NB4 (cell line): ENCODE measurements at places on chromosomes 6 and 20.

DNA sequence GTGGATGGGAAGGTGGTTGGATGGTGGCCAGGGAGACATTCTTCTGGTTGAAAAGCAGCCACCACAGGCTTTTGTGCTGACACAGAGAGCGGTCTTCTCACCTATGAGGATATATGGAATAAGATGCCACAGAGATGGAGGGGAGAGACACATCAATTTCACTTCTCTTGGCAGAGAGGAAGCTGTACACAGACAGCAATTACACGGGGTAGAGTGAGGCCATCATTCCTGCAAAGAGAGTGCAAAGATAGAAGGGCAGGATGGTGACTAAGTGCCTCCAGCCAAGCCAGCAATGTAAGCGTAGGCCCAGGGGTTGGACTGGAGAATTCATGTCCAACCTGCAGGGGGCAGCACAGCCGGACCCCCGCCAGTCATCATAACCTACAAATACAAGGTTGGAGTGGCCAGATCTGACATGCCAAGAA is 56.4 kb downstream of the NRN1 start:
- DNase-seq: peak; percentile 62

GRCh38 chr6:150898399-150899170 is 33.1 kb downstream of the MTHFD1L start:
- DNase-seq: no peak

DNA sequence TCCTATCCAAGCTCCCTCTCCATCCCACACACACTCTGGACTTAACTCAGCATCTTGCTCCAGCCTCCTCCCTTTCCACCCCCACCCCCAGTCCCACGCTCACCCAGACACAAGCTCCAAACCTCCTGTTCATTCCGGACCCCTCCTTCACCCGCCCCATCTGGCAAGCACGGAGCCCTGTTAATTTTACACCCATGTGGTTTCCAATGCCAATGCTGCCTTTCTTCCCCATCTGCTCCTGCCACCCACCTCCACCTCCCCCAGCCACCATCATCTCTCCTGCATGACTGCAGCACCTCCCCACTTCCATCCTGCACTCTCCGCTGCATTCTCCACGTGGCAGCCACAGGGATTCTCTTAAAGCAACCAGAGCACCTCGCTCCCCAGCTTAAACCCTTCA is 9.9 kb upstream of the CDK5RAP1 start:
- DNase-seq: no peak

- no peak for DNase-seq
Observed at GRCh38 chr6:90194371-90194841, 102.2 kb downstream of the BACH2 start.

DNA sequence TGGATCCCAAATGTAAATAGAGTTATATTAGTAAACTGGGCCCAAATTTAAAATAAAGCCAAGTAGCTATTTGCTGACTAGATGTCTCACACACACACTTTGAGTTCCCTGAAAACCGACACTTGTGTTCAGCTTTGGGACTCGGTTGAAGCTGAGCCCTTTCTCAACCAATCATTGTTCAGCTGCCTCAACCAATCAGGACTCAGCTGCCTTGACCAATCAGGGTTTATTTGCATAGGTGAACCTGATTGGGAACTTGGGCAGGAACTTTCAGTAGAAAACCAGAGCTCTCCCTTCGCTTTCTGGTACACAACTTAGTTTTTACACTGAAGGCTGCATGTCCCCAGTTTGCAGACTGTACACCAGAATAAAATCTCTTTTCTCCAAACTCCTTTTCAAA is 301.7 kb downstream of the FOXA2 start:
- DNase-seq: peak; percentile 3

GRCh38 chr6:19848465-19849029 is 11.4 kb downstream of the ID4 start:
- no peak for DNase-seq

DNA sequence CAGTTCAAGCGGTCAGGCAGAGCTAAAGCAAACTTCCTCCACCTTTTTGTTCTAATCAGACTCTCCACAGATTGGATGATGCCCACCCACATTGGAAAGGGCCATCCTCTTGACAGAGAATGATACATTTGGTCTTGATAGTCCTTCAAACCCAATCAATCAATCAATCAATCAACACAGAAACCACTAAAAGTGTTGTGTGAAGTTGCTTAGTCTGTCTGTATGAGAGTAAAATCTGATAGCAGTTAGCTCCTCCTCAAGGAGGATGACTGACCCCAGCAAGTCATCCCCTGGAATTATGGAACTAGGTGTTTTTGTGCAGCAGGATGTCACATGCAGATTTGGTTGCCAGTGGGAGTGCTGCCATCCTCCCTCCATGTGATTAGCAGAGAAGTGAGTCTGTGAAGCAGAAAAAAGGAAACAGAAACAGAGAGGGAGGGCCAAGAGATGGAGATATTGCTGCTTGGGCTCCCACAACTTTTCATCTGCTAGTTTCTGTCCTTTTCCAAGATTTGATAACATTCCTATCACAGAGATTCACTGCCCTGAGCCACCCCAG is 32.0 kb upstream of the SSTR4 start:
- DNase-seq: no peak

GRCh38 chr6:155197932-155198331 is 65.9 kb upstream of the CLDN20 start:
- no peak for DNase-seq

- no peak for DNase-seq
Observed at GRCh38 chr20:53365076-53365475, 228.6 kb downstream of the ZNF217 start.
